Thoracic aorta (tissue), 2 donors: ENCODE measurements at places on chromosomes 16 and 17.

- H3K4me3 ChIP-seq, result no peak overlapping the region
- no peaks in the 10 kb centered on the region for H3K36me3 ChIP-seq
- peak overlapping the region; percentile 81 for H3K27ac ChIP-seq
- peaks cover 95% of the 10 kb centered on the region for H3K4me1 ChIP-seq
- no peaks in the 10 kb centered on the region for H3K27me3 ChIP-seq
These were observed 14.1 kb downstream of the AKAP1 start for GRCh38 chr17:57099165-57099564.

GRCh38 chr16:74775255-74775654 lies 635 bp upstream of the FA2H start:
- H3K27ac ChIP-seq, result no peak overlapping the region
- no peaks in the 10 kb centered on the region for H3K36me3 ChIP-seq
- no peak for DNase-seq
- H3K27me3 ChIP-seq, result no peaks in the 10 kb centered on the region
- peaks cover 12% of the 10 kb centered on the region for H3K4me1 ChIP-seq

- H3K36me3 ChIP-seq, result peaks cover 18% of the 10 kb centered on the region
- H3K27me3 ChIP-seq, result no peaks in the 10 kb centered on the region
- no peak overlapping the region for H3K27ac ChIP-seq
- no peak for DNase-seq
These were observed 22.6 kb upstream of the SPATA32 start for GRCh38 chr17:45284176-45285140.

- no peak overlapping the region for H3K27ac ChIP-seq
- no peaks in the 10 kb centered on the region for H3K36me3 ChIP-seq
- DNase-seq, result no peak
- no peaks in the 10 kb centered on the region for H3K27me3 ChIP-seq
- H3K4me3 ChIP-seq, result no peak overlapping the region
These were observed 27.7 kb upstream of the BCO1 start for GRCh38 chr16:81210807-81211206.

DNA sequence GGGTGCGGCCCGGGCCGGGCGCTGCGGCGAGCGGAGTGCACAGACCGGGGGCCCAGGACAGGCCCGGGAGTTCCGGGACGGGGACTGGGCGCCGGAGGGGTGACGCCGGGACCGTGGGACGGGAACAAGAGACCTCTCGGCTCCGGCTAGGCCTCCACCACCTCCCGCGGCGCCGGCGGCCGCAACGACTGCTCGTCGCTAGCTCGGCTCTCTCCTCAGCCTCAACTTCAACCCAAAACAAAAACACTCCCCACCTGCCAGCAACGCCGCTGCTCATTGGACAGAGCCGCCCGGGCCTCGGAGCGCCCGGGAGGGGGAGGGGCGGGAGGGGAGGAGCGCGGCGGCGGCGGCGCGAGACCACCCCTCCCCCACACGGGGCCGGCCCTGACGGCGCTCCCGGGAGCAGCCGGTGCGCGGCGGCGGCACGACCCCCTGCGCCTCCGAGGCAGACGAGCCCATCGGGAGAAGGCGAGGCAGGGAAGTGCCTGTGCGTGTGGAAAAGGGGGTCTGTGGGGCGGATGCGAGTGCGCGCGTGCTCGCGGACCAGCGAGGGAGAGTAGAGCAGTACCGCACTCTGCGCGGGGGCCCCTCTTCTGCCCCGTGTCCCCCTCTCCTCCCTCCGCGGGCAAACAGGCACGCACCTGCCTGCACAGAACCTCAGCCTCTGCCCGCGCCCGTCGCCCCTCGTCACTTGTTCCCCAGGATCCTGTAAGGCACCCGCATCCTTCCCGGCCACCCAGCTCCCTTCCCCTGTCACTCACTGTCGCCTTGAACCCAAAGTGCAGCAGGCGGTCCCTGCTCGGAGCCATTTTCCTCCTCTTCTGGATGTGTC lies at the start of gene FBXL20:
Gene FBXL20 (minus strand): TSS at position 215 of the 832 bp plus-strand sequence. CDS start 224 bp downstream, outside the sequence.
- DNase-seq, result peak; percentile 78
- H3K4me3 ChIP-seq, result peak within 1 kb of the TSS; percentile 97
- H3K27me3 ChIP-seq, result no peaks in the 10 kb centered on the region
- peaks cover 6% of the 10 kb centered on the region for H3K36me3 ChIP-seq
- H3K27ac ChIP-seq, result peak within 1 kb of the TSS; percentile 81

GRCh38 chr17:47076171-47076570 lies 97.1 kb upstream of the RPRML start:
- no peaks in the 10 kb centered on the region for H3K27me3 ChIP-seq
- no peaks in the 10 kb centered on the region for H3K4me1 ChIP-seq
- no peak for DNase-seq

DNA sequence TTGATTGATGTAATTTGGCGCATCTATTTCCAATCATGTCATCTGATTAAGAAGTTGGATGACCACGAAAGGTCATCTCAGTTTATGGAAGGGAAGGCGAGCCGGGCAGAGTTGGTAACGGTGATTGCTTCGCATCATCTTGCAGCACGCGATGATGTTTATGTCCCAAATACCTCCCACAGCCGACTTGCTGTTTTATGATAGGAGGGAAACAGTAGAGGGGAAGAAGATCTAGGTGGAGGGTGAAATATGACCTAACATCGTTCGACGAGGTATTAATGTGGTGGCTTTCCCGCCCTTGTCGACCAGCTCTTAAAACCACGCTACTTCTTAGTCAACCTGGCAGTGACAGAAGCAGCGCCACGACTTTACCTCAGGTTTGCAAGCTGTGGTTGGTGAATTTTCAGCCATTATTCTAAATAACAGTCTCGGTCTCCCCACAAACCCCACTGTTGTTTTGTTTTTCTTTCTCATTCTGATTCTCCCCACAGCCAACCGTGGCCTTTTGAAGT lies 805 bp upstream of the TANC2 start:
- peak overlapping the region; percentile 68 for H3K27ac ChIP-seq
- no peaks in the 10 kb centered on the region for H3K27me3 ChIP-seq
- peak overlapping the region; percentile 80 for H3K4me3 ChIP-seq
- DNase-seq, result no peak

GRCh38 chr17:10429421-10430045 lies 7.8 kb upstream of the MYH8 start:
- H3K27me3 ChIP-seq, result no peaks in the 10 kb centered on the region
- no peak overlapping the region for H3K4me3 ChIP-seq
- H3K36me3 ChIP-seq, result no peaks in the 10 kb centered on the region
- H3K4me1 ChIP-seq, result no peaks in the 10 kb centered on the region

DNA sequence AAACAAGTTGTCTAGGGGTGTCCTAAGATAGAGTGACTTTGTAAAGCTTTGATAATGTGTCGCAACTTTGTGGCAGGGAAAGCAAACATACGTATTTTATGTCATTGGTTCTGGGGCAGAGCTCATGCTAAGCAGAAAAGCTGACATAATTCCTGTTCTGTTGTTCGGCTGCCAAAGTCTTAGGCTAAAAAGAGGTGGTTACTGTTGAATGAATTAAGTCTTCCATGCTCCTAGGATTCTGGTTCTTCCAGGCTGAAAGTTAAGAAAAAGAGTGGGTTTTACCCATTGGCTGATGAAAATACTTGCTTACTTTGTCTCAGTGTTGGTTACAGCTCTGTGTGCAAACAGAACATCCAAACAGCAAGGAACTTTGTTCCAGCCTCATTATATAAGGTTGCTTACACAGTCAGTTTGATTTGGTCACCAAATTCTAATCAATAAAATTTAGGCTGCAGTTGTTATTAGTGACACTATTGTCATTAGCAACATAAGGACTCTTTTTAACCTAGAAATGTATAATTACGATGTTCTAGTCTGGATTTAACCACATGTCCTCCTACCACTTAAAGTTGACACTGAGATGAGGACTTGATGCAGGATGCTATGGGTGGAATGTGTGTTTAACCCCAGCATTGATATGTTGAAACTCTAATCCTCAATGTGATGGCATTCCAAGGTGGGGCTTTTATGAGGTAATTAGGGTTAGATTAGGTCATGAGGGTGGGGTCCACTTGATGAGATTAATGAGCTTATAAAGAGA lies 114.0 kb upstream of the GOT2 start:
- H3K36me3 ChIP-seq, result no peaks in the 10 kb centered on the region
- no peaks in the 10 kb centered on the region for H3K4me1 ChIP-seq
- no peak for DNase-seq
- H3K4me3 ChIP-seq, result no peak overlapping the region

DNA sequence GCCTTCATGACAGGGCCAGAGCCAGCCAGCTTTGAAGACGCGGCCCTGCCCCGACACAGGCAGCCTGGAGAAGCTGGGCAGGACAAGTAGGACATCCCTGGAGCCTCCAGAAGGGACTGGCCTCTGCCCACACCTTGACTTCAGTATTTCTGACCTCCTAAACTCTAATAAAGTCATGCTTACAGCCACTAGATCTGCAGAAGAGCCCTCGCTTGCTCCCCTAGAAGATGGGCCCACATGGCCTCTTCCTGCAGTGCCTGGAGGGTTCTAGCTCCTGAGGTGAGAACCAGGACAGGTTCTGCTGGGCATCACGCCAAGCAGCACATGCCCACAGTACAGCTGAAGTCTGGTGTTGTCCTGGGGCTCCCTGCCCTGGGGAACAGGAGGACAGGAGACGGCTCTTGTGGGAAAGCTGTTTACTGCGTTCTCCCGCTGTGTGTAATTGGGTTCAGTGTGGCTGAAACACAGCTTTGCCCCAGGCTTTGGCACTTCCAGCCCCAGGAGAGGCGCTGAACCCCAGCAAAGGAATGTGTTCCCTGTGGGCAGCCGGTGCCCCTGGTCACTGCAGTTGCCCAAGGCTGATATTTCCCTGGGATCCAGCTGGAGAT lies 2.6 kb downstream of the APRT start:
- H3K4me3 ChIP-seq, result no peak overlapping the region
- no peak for DNase-seq
- peaks cover 11% of the 10 kb centered on the region for H3K4me1 ChIP-seq
- H3K36me3 ChIP-seq, result peaks cover 11% of the 10 kb centered on the region

DNA sequence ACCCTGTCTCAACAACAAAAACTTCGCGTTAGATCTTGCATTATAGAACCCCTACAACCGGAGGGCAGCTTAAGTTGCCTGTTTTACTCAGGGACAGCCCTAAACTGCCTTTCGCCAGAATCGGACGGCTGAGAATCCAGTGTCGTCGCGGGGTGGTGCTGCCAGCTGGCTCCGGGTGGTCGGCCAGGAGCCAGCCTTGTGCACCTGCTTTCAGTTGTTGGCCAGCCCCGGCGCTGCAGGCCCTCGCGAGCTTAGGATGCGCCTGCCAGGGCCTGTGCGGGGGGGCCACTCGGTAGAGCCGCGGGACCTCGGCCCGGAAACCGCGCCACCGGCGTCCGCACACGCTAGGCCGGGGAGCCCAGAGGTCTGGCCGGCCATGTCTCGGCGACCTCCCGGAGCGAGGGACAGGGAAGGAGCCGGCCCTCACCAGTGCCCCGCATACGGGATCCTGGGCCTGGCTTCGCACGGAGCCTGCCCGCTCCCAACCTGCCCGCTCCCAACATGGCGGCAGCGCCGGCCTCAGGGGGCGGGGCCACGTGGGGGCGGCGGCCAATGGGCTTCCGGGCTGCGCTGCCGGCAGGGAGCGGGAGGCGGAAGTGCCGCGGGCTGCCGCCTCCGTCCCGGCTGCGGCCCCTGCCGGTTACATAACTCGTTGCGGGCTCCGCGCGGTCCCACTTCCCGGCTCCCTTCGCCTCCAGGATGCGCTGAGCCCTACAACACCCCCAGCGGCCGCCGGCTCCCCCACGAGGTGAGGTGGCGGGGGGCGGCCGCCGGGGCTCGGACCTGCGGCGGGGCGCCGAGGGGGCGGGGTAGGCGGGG lies 14.2 kb downstream of the NAA60 start:
- peaks cover 58% of the 10 kb centered on the region for H3K4me1 ChIP-seq
- H3K27me3 ChIP-seq, result no peaks in the 10 kb centered on the region
- peak overlapping the region; percentile 82 for H3K4me3 ChIP-seq
- H3K36me3 ChIP-seq, result no peaks in the 10 kb centered on the region
- peak; percentile 15 for DNase-seq

GRCh38 chr17:78039581-78039980 lies 81.1 kb downstream of the TNRC6C start:
- no peak overlapping the region for H3K27ac ChIP-seq
- no peak for DNase-seq
- H3K4me3 ChIP-seq, result no peak overlapping the region
- H3K4me1 ChIP-seq, result peaks cover 37% of the 10 kb centered on the region

- H3K36me3 ChIP-seq, result no peaks in the 10 kb centered on the region
- H3K27ac ChIP-seq, result no peak overlapping the region
- no peak for DNase-seq
- no peaks in the 10 kb centered on the region for H3K27me3 ChIP-seq
These were observed 73.2 kb upstream of the RPL38 start for GRCh38 chr17:74130276-74130675.

DNA sequence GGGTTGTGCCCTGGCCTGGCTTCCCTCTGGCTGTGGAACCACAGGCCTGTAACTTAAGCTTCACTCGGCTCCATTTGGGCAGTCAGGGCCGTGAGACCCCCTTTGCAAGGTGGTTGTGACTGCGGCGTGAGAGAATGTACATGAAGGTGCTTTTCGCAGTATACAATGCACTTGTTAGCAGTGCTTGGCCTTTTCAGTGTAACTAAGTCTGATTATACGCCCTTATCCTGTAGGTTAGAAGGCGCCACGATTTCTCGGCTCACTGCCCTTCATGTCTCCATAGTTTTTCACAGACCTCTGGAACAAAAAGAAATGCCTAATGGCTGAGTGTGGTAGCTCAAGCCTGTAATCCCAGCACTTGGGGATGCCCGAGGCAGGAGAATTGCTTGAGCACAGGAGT lies 13.3 kb downstream of the SAP30BP start:
- no peak overlapping the region for H3K4me3 ChIP-seq
- DNase-seq, result no peak
- no peak overlapping the region for H3K27ac ChIP-seq
- no peaks in the 10 kb centered on the region for H3K27me3 ChIP-seq
